ENCODE measurements at places on chromosomes 5 and 9. TPM values are rescaled to one million over a fixed set of nuclear protein-coding genes. Genes with fewer than 3 reads are reported as not detected.

DNA sequence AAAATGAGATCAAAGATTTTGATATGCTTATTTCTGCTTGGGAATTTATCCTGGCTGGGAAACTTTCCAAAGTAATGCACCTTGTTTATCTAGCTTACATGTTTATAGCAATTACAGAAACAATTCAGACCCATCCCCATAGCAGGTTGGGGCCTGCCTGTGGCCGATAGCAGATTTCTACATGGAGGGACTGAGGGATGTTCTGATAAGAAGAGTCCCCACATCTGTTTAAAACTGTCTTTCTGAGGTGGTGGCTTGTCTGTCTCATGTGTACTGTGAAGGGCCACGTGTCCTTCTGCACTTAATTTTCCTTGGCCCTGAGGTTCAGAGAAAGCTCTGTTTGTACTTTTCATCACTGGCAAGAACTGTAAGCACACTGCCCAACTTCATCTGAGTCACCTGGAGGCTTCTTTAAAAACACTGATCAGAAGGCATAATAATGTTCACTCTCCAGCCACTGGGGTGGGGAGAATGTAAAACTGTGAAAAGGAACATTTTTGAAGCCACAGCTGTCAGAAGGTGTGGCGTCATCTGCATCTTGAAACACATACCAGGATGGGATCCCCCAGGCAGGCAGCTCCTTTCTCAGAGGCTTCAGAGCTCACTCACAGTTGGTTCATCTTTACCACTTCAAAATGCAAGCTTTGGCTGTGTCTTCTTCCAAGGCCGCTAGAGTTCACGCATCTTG lies 80.3 kb downstream of the MAP1B start:
- DNase-seq, result no peak

PCDHGA9 gene
- total RNA-seq, result 4.9 TPM

BAAT gene
- total RNA-seq, result 2.6 TPM

GRCh38 chr5:82018462-82018861 lies 46.6 kb downstream of the ATG10 start:
- peak; percentile 23 for DNase-seq

ANKRD20A1 gene
- 0.78 TPM for total RNA-seq

TERT gene
- total RNA-seq, result not detected

DNA sequence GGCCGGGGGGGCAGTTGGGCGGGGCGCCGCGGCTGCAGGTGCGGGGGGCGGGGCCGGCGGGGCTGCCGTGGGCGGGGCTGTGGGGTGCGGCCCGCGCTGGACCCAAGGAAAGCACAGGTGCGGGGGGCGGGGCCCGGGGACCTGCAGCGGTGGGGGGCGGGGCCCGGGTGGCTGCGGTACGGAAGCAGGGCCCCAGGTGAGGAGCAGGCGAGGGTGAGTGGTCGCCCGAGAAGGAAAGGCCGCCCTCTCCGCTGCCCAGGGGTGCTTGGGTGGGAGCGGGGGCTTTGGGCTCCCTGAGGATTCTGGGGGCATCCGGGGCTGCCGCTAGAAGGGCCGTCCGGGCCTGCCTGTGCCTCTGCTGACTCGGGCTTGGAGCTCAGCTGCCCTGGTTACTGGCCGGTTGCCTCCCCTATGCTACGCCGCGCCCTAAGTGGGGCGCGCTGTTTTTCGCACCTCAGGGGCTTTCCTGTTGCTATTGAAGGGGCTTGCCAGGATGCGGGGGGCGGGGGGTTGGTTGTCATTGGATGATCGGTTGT lies 767 bp downstream of the RALGPS1 start:
- DNase-seq, result peak; percentile 94

GRCh38 chr5:42090162-42090561 lies 165.1 kb downstream of the FBXO4 start:
- DNase-seq, result no peak

GRCh38 chr5:91095313-91095712 lies 287.8 kb downstream of the ARRDC3 start:
- no peak for DNase-seq

POU5F2 gene
- total RNA-seq, result 5.3 TPM

PRPF4 gene
- total RNA-seq, result 10.1 TPM
